CD8-positive, alpha-beta memory T cell (primary cell): ENCODE measurements at places on chromosomes 5 and 9.

DNA sequence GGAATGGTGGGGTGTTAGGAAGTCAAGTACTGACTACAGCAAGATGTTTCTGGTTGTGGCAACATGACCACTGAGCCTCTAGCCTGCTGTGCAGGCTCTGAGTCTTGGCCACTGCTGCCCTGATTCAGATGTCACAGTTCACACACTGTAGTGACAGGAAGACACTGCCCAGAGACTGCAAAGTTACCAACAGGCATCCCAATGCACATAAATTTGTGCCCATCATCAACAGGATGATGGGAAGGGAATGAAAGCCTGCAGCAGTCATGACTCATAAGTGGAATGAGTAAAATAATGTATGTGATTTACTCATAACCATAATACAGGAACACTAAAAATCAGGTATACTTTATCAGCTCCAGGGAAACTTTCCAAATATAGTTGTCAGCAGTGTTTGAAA, 251.6 kb upstream of the HAPLN1 start:
- DNase-seq = no peak

DNA sequence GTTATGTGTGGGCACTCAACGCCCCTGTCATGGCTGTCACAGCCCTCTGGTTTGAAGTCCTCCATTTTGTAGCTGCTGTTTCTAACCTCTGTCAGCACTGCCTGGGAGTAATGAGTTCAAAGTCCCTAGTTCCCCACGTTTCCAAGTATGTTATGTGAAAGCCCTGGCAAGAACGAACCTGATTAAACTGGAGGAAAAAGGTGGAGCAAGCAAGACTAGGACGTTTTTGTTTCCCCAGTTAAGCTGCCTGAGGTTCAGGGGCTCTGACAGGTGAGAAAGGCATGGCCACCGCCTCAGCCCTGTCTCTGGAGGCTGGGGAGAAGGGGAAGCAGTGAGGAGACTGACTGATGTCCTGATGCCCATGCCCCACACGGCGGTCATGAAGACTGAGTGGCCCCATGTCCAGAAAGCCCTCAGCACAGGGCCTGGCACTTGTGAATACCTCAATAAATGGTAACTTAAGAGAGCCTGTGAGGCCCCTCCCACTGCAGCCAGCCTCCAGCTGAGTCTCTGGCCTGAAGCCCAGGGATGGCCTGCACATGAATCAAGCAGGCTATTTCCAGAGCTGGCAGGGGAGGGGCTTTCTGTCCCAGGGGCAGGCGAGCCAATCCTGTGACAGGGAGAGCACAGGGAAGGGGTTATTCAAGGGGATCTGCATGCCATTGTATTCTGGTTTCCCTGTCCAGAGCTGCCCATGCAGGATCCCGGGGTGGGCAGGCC, 61.8 kb downstream of the PFDN1 start:
- no peak for DNase-seq

- no peak for DNase-seq
Observed at GRCh38 chr9:115395511-115396021, 277.6 kb upstream of the TNC start.

- DNase-seq = no peak
Observed at GRCh38 chr9:29432191-29432590, 1858.9 kb upstream of the C9orf72 start.

GRCh38 chr9:21520501-21521228, 38.6 kb upstream of the IFNE start:
- DNase-seq = no peak

DNA sequence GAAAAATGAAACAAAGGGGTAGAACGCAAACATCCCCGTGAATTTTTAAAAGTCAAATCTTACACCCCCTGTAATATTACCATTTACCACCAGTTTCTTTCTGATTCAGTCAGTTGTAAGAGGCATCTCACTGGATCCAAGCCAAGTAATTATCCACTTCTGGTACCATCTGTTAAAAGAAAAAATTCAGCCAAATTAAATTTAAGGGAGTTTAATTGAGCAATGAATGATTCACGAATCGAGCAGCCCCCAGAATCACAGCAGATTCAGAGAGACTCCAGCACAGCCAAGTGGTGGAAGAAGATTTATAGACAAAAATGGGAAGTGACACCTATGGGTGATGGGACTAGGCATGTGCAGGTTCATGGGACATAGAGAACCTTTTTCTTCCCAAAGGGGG, 29.9 kb upstream of the MTMR12 start:
- DNase-seq = no peak

GRCh38 chr9:126342621-126343031, 16.0 kb downstream of the MVB12B start:
- DNase-seq = no peak

DNA sequence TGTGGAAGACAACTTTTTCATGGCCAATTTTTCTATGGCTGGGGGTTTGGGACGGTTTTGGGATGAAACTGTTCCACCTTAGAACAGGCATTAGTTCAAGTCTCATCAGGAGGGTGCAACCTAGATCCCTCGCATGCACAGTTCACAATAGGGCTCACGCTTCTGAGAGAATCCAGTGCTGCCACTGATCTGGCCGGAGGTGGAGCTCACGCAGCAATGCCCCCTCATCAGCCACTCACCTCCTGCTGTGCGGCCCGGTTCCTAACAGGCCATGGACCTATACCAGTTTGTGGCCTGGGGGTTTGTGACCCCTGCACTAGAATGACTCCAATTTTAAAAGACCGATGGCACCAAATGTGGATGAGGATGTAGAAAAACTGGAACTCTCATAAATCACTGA, 127.2 kb upstream of the IER5L start:
- DNase-seq = no peak

- DNase-seq = no peak
Observed at GRCh38 chr5:79613549-79613948, 1.3 kb downstream of the TENT2 start.

GRCh38 chr5:1524481-1524798, 680 bp upstream of the LPCAT1 start:
- DNase-seq = no peak

DNA sequence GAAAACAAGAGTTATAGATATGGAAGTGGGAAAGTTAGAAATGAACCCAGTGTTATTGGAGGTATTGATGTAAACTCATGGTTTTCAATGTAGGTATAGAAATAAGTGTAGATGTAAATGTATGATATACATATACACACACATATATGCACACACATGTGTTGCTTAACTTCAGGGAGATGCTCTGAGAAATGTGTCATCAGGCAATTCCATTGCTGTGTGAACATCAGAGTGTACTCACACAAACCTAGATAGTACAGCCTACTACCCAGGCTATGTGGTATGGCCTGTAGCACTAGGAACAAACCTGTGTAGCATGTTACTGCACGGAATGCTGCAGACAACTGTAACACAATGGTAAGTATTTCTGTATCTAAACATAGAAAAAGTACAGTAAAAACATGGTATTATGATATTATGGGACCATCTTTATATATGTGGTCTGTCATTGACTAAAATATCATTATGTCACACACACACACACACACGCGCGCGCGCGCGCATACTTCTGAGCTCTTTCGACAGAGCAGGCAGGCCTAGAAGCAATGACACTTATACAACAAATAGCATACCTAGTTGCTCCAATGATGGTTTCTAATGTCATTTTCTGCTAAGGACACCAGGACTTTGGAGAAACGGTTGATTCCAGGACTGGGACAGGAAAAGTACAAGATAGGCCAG, 86.6 kb downstream of the MACROH2A1 start:
- DNase-seq = no peak

DNA sequence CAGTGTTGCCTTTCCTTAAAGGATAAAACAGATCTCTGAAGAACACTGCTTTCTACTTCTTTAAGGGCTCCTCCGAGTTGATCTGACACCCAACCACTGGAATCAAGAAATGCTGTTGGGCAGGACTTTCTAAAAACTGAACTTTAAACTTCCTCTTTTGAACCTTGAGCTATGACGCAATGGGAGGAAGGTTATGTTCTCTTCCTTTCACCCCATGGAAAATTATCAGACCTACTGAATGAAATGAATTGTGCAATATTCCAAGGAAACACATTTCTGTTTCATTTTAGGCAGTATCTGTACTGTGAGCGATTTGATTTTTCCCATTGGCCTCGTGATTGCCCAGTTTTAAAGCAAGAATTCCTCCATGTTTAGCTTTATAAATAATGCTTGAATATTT, 206.0 kb upstream of the PRR16 start:
- no peak for DNase-seq

DNA sequence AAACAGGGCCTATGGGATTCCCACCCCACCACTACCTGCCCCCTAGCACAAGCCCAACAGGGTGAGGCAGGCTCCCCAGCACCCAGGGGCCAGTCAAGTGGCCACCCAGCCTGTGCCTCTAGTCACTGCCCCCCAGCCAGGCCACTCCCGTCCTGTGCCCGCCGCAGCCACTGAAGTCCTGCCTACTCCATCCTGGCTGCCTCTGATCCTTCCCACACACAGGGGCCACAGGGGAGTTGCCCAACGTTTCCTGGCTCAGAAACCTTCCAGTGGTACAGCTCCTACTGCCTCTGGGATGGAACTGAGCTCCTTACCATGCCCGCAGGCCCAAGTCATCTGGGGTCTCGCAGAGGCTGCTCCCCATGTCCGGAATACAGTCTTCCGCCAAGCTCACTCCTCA, 70.2 kb upstream of the STXBP1 start:
- no peak for DNase-seq

DNA sequence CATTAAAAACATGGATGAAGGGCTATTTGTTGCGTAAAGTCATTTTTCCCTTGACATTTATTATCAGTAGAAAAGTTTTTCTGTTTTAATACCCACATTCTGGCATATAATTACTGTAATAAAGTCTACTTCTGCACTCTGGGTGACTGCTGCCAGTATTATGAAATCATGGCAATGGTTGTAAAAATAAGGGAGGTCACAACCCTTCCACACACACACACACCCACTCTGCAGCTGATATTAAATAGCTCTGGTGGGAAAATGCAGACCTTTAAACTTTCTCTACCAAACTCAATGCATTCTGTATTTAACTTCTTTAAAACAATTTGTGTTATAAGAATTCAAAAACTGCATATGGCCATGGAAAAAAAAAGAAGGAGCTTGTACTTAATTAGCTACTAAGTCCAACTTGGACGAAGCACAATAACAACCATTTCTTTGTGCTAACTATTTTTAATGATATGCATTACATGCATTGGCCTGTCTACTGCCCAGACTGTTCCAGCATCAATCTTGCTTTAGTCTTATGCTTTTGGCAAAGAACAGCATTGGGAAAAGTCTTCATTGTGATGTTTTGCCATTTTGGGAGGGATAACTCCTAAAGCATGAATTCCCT, 137.6 kb upstream of the MAP3K1 start:
- DNase-seq = no peak

- DNase-seq = no peak
Observed at GRCh38 chr9:13139641-13140171, 139.8 kb downstream of the MPDZ start.

GRCh38 chr5:7728076-7728475, 122.9 kb downstream of the CFAP90 start:
- no peak for DNase-seq

DNA sequence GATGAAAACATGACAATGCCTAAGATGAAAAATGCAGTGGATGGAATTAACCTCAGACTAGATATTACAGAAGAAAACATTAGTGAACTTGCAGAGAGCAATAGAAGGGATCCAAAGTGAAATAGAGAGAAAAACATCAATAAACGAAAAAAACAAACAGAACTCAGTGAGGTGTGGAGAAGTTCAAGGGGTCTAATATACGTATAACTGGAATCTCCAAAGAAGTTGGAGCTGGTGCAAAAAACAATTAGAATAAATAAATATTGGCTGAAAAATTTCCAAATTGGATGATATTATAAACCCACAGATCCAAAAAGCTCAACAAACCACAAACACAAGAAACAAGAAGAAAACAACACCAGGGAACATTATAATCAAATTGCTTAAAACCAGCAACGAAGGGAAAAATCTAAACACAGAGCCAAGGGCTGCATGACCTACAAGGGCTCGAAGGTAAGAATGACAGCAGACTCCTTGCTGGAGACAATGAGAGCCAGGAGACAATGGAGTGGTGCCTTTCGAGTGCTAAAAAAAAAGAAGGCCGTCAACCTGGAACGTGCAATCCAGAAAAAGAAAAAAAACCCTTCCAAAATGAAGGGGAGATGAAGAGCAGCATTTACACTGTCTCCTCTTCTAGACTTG, 11.8 kb downstream of the FAM163B start:
- no peak for DNase-seq

GRCh38 chr5:147904110-147904509, 2.2 kb downstream of the C5orf46 start:
- DNase-seq = no peak

DNA sequence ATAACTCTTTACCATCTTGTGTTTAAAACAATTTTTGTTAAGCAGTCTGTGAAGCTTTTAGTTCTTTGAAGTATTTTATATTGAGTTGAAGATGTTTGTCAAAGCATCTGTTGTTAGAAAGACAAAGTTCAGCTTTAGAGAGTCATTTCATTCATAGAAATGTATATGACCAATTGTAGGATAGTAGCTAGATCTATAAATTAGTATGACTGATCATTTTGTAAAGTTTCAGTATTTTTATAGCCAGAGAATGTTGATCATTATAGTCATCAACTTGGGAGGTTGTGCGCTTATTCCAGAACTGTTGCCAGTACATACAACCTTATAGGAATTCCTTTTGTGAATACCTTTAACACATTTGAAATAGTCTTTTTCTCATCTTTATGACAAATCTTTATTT, 5.2 kb downstream of the NIPBL start:
- no peak for DNase-seq

DNA sequence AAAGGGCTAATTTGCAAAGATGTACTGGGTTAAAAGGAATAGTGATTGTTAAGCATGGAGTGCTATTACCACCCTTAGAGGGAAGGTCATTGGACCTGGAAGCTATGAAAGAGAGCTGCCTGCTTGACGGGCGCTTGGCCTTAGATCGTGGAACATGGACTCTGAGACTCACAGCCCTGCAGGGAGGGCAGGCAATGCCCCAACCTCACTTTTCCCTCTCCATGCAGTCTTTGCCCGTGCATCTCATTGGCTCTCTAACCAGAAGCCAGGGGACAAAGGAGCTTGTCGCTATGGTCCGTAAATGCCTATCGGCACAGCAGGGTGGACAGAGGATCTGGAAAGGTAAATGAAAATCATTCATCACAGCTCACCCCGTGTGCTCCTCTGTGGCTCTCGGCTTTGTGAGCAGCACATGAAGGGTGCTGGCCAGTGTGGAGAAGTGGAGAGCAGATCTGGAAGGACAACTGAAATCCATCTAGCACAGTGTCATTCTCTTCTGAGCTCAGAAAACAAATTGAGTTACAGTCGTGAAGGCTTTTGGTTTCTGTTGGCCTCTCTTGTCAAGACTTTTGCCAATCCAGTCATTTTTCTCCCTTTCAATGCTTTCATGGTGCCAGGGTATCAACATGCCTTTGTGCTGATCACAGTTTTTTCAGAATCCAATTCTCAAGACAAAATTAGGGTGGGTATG, 186.2 kb downstream of the SNX18 start:
- no peak for DNase-seq
